Renal cortical epithelial cell (primary cell): ENCODE measurements at places on chromosomes 6 and 20. TPM values are rescaled to one million over a fixed set of nuclear protein-coding genes. Genes with fewer than 3 reads are reported as not detected.

- DNase-seq = peak; percentile 82
These were observed 98.5 kb downstream of the INSM1 start for GRCh38 chr20:20466341-20466879.

The BPIFB1 gene
- not detected in 2 replicates for total RNA-seq

DNA sequence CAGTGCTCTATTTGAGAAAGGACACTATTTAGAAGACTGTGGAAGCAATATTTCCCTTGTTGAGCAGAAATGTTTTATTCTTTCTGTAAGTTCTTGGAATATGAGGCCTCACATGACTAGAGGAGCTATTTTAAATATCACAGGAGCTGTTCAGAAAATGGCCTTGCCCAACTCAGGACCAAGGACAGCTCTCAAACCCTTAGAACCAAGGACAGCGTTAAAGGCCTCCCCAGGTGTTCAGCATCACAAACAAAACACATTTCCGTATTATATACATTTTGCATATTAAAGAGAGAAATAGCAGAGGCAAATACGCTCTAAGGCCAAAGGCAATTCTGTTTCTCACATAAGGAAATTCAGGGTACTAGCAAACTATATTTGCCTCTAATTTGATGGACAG is 631.4 kb downstream of the CDH26 start:
- no peak for DNase-seq

The MAS1L gene
- not detected in 2 replicates for total RNA-seq

The ENPP1 gene
- 3.8 and 6.0 TPM in 2 replicates for total RNA-seq

DNA sequence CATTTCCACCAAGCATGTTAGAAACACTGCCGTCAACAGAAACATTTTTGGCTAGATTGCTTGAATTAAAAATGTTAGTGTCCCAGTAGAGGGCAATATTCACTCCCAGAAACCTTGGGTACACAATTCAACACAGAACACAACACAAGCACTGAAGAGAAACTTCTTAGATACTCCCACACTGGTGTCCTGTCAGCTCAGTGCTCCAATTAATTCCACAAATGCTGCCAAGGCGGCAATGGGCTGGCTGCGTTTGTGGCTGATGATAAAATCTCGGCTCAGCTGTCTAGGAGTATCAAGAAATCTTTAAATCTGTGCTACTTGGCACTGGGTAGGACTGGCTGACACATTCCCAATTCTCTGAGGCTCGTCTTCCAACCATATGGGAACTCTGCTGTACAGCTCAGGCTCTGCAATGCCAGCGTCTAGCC is 39.3 kb downstream of the BEND3 start:
- peak; percentile 45 for DNase-seq

DNA sequence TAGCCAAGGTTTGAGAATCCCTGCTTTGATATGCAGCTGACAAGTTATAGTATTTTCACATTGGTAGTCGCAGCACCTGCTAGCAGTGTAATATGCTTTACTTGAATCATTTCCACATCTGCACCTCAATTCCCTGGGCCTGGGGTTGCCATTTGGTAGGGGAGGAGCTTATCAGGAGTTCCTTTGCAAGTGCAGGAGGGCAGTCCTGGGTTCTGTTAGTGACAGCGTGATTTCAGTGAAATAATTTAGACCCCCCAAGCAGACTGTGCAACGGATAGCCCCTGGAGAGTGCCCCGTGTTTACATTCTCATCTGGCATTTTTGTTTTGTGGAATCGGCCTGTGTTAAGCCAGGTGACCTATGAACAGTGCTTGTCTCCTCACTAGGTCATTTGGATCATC is 6.0 kb downstream of the RAB5IF start:
- DNase-seq = no peak

DNA sequence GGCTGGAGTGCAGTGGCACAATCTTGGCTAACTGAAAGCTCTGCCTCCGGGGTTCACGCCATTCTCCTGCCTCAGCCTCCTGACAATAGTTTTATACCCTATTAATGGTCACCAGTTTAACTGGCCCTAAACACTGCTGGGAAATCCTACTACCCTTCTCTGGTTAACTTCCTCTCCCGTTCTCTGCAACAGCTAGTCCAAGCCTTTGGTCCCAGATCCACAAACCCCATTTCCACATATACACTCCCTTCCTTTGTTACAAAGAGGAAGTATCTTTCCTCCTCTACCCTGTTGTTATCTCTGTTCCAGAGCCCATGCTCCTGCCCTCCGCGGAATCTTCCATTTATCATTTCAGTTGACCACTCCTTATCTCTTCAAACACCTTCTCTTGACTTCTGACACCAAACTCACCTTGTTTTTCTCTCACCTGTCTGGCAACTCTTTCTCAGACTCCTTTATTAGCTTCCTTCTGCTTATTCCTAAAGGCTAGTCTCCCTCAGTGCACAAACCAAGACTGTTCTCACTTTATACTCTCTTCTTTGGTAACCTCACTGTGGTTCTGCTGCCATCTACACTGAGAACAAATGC is 25.0 kb upstream of the TBC1D22B start:
- DNase-seq = no peak

GRCh38 chr20:33859751-33860150 is 48.6 kb downstream of the CHMP4B start:
- no peak for DNase-seq

- no peak for DNase-seq
These were observed 49.0 kb downstream of the SLC22A23 start for GRCh38 chr6:3407840-3408239.
